HS-27A (cell line): ENCODE measurements at places on chromosomes 6 and 20.
A peak's percentile ranks its signal among the peaks of the same experiment; 100 is the strongest.

DNA sequence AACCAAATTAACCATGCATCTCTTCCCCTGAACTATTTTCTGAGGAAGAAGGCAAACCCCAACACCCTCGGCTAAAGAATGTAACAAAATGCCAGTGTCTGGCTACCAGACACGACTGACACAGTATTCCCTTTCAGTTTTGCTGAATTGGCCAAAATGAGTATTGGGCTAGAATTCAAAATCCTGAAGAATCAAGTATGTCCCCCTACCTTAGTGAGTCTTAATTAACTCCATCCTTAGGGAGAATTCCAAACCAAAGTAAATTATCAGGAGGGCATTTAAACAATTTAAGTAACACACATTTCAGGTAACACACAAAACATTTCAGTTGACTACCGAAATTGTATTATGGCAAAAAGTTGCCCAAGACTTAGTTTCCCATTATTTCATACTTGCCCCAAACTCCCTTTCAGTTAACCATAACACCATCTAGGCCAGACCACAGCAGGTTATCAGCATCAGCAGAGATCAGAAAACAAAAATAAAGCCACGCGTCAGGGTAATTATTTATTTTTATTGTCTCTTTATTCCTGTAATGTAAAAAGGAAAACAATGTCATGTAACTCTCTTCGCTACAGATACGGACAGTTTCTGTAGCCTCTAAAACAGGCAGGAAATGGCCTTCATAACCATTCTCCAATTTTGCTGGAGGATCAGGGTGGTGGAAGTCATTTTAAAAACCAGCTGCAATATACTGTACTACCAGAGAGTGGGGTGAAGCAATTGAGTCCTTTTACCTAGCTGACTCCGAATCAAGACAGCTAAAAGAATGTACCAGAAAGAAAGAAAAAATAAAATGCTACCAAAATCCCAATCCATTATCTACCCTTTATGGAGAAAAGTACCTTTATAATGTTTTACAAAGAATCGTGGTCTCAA is 1.9 kb downstream of the SNX5 start:
- no peak for DNase-seq

DNA sequence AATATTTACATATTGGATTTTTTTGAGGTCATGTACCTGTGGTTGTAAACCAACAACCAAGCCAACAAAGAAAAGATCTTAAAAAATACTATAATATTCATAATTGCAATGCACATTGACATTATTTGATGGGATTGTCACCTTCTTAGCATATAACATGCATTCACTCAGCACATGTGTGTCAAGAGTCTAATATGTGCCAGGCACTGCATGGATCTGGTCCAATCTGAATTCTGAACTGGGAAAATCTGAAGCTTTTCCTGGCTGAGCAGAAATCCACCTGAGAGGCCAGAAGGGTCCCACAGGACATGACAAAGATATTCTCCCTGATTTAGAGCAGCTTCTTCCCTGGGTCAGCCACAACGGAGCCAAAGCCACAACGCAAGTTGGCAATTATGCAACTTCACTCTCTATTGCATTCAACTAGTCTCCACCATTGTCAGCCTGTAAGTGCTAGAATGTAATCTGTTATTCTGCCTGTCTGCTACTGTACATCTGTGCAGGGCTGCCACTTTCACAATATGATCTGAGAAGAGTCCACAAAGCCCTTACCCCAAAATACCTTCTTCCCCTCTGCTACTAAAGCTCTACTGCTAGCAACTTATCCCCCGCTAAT is 17.0 kb upstream of the DDO start:
- DNase-seq = no peak

GRCh38 chr6:118350881-118351430 is 197.1 kb upstream of the PLN start:
- no peak for DNase-seq

DNA sequence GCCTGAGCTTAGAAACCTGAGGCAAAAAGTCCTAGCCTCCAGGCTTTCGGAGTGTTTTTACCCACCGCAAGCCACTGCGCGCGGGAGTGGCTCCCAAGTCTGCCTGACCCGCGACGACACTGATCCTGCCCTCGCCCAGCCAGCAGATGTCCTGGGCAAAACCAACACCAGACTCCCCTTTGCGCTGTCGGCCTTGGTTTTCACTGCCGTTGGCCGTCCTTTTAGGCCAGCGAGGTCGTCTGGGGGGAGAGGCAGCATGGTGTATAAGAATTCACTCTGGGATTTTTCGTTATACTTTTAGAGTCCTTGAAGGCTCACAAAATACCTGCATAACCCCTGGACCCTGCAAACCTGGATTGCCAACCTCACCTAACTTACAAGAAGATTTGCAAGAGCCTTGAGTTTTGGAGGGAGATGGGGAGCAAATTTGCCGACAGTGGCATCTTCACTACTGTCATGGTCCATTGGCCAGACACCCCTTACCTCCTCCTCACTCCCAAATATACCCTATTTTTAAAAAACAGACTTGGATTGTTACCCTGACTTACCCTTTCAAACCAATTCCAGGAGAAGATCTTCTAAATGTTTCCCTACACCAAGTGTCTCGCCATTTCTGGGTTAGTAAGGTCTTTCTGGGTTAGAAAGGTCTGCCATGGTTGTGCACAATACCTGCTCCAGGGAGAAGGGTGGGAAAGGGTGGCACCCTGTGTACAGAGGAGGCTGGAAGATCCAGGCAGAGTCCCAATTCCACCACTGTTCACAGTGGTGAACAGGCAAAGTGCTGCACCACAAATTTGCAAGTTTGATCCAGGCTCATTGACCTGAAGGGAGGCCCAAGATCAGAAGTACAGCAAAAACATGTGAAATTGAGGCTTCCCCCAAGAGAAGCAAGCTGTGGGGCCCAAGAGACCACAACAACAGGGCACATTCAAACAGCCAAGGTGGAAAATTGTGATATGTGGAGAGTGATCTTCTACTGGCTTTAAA is 4.4 kb downstream of the FOXA2 start:
- no peak for DNase-seq

- DNase-seq = no peak
Observed at GRCh38 chr6:21780679-21781078, 187.1 kb downstream of the SOX4 start.

DNA sequence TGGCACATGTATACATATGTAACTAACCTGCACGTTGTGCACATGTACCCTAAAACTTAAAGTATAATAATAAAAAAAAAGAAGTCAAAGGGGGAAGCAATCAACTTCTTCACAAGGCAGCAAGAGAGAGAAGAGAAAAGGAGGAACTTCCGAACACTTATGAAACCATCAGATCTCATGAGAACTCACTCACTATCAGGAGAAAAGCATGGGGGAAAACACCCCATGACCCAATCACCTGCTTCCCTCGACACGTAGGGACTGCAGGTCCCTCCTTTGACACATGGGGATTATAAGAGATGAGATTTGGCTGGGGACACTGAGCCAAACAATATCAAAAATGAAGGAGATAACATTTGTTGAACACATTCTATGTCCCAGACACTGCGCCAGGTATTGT is 94.8 kb upstream of the PHACTR1 start:
- no peak for DNase-seq

DNA sequence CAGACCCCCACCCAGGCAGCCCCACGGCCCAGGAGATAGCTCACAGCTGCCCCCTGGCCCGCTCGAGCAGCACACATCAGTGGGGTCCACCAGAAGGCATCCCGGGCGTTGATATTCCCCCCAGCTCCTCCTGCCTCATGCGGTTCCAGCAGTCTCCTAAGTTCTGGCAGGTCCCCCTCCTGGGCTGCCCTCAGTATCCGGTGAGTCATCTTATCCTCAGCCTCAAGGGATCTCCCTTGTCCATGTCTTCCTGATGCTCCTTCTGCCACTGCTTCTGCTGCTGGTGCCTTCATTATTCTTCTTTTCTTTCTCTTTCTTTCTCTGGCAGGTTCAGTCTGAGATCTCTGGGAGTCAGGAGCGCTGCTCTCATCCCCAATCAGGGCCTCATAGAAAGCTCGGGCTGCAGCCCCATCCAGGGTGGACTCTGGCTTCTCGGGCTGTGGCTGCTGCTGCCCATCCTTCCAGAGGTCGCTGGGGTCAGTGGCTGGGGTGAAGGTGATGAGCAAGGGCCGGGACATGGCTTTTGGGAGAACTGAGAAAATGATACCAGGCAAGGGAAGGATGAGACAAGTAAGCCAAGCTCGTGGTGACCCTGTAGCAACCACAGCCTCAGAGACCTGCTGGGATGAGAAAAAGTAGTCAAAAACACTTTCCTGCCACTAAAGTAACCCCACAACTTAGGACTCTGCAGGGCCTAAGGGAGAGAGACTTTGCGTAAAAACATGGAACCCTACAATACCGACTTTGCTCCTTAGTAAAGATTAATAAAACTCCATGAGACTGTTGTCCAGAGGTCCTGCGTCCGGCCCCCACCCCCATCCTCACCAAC is 622 bp downstream of the GPANK1 start:
- DNase-seq = no peak

- DNase-seq = no peak
Observed at GRCh38 chr6:17813542-17813941, 106.8 kb upstream of the NUP153 start.

- no peak for DNase-seq
Observed at GRCh38 chr6:105991561-105992314, 94.4 kb upstream of the PRDM1 start.

DNA sequence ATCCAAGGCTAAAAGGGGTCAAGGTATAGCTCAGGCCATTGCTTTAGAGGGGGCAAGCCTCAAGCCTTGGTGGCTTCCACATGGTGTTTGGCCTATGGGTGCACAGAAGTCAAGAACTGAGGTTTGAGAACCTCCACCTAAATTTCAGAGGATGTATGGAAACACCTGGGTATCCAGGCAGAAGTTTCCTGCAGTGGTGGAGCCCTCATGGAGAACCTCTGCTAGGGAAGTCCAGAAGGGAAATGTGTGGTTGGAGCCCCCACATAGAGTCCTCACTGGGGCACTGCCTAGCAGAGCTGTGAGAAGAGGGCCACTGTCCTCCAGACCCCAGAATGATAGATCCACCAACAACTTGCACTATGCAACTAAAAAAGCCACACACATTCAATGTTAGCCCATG is 678.7 kb upstream of the ADGRB3 start:
- DNase-seq = no peak

DNA sequence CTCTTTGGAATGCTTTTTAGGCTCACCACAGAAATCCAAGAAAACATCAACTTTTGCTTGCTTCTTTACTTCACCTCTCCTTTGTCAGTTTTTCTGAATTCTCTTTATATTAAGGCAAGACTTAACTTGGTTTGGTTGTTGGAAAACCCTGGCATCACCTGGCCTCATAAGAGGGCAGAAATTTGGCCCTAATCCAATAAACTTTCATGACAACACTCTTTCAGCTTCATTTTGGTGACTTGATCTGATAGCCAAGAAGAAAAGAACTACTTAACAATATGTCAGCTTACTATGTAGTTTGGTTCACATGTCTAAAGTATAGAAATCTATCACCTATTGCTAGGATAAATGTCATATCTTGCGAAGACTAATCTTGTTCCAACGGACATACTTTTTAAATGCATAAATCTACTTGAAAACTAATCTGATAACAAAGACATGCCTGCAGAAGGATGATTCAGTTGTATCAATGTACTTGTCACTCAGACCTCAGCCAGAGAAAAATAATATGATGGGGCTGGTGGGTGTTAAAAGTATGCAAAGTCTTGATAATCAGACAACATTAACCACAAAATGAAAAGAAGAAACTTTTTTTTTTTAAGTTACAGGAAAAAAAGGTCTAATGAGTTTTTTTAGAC is 19.3 kb upstream of the HBS1L start:
- DNase-seq = no peak

- peak; percentile 5 for DNase-seq
Observed at GRCh38 chr6:133099573-133099972, 141.6 kb upstream of the EYA4 start.

- DNase-seq = no peak
Observed at GRCh38 chr20:57092112-57092899, 174.1 kb downstream of the BMP7 start.

DNA sequence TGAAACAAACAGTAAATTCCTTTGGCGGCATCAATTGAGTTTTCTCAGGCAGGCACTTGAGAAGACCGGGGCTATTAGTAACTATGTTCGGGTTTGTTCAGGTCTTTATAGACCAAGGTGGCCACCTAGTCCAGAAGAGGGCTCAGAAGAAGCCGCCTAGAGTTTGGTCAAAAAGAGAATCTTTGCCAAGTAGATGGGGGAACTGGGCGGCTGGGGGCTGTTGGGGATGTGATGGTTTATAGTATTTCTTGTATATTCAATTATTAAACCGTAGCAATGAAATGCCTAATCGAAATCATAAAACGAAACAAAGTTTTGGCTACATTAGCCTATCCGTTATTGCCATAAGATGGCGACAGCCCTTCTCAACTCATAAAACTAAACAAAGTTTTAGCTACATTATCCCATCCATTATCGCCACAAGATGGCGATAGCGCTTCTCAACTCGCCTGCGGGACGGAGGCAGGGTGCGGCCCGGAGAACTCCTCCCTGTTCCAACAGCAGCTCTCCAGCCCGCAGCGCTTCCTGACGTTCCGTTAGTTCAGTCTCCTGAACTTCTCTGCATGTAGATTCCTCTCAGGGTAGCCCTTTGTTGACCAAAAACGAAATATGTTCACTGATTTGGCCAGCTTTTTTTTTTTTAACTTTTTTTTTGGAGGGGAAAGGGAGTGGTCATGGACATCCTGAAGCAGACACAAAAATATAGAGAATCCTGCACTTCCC is 120.5 kb upstream of the PRSS16 start:
- peak; percentile 94 for DNase-seq

DNA sequence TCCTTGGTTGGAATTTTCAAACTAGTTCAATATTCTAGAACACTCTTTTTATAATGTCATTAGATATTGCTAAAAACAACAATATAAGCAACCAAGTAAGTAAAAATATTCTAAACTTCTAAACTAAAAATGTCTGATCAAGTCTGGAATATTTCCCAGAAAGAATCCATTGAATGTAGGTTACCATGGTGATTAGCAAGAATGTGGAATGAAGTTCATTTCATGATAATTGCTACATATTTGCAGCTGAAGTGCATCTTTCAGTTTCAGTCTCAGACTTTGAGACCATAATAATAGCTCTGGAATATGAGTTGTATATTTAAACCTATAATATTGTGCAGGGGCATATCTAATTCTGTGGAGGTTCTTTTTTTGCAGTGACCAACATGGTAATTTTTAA is 61.0 kb upstream of the NKAIN2 start:
- no peak for DNase-seq

- DNase-seq = no peak
Observed at GRCh38 chr6:146590492-146590891, 8.3 kb upstream of the ADGB start.

DNA sequence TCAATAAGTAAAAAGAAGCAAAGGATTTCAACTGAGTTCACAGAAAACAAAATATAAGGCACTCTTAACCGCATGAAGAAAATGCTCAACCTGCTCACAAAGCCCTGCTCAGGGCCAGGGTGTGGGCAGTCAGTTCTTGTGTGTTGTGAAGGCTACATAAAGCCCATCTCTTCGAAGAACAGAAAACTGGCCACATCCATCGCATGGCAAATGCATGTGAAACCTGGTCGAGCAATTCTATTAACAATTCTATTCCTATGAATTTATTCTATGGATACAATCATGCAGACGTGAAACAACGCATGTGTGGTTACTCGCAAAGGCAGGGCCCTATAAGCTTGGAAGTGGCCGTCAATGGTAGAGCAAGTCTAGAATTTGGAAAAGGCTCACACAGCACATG is 110.5 kb downstream of the PSMB1 start:
- DNase-seq = no peak

- no peak for DNase-seq
Observed at GRCh38 chr20:40997116-40997515, 31.5 kb upstream of the TOP1 start.
